SHP77 (cell line): ENCODE measurements at places on chromosomes 6 and 20.

DNA sequence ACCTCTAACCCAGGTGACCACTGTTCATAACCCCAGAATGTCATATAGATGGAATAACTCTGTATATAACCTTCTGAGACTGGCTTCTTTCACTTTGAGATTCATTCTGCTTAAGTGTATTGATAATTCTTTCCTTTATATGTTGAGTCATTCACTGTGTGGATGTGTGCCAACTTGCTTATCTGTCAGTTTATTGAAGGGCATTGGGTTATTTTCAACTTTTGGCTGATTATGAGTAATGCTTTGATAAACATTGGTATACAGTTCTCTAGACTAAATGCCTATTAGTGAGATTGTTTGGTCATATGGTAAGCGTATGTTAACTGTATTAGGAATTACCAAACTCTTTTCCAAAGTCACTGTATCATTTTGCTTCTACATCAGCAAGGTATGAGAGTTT is 453.4 kb upstream of the SPTLC3 start:
- no peak for DNase-seq

DNA sequence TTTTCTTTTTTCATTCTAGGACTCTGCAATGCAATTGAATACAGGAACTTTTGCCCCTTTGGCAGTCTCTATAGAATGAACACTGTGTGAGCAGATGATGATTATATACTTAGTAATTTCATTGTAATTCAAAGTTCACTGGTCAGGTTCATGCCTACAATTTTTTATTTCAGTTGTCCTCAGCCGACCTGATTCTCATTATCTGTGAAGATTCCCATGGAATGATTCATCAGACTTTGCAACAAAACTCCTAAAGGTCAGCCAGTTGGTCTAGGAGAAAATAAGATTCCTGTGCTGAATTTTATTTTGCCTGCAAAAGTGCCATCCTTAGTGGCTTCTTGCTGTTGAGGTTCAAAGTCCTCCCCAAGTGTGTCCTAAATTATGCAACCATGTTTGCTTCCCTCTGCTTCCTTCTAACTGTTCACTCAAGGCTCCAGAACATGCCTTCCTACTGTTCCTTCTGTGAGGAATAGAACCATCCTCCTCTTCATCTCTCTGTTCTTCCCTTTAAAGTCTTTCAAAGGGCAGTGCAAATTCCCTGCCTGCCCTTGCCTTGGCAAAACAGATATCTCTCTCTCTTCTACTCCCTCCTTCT is 194.2 kb upstream of the CNR1 start:
- no peak for DNase-seq

GRCh38 chr6:136085370-136086115 is 164.6 kb downstream of the MTFR2 start:
- no peak for DNase-seq

DNA sequence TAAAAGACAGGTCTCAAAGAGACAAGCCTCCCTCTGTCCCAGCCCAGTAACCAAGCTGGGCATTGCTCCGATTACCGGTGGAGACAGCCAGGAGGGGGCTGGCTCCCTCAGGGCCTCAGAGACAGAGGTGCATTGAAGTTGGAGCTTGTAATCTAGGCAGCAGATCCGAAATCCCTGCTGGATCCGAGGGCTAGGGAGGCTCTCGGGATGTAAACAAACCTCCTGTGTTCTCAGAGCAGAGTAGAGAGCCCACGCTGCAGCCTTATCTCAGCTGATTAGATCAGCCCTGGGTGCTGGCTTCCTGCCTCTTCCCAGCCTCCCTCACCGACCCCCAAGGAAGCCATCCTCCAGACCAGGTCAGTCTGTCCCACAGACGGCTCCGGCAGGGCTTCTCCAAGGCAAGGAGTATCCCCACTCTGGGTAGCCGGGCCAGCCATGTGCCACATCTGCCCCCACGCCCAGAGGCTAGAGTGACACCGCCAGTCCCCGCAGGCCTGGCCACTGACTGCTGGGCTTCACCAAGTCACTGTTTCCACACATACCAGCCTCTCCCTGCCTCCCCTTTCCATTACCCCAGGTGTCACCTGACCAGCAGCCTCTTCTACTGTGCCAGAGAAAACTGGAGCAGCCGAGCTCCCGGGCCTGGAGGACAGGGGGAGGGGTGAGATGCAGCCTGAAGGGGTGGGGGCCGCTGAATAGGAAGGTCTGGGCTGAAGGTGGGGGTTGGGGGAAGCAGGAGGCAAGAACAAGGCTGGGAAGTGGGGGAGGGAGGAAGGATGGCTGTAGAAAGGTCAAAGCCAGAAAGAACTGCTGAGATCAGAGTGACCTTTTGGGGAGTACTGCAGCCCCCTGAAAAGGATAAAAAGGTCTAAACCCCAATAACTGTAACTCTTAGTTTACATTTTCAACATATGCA is 6.0 kb downstream of the SDC4 start:
- DNase-seq = no peak

GRCh38 chr20:6081236-6081635 is 27.4 kb upstream of the LRRN4 start:
- DNase-seq = no peak

DNA sequence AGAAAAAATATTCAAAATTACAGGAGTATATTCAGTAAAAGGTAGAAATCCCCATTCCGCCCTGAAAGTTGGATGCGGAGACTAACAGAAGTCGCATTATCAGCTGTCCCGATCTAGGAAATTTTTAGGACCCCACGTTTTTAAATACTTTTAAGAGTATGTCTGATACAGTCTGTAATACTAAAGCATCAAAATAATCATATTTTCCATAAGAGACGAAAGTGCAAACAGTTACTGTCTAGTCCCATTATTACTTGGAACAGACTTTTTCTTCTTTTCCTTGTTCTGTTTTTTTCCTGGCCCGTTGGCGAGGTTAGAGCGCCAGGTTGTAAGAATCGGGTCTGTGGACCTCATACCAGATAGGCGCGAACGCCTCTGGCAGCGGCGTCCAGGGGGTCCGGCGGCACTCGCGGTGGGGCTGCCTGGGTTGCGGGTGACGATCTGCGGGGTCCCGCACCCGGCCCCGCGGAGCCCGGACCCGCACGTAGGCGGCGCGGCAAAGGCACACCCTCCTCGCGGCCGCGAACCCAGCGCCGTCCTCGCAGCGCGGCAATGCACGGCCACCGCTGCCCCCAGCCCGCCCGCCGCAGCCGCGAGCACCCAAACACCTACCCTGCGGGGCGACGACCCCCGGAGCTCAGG is 460 bp downstream of the PLAGL1 start:
- no peak for DNase-seq

- no peak for DNase-seq
These were observed 96.3 kb downstream of the MRPL14 start for GRCh38 chr6:44030812-44031454.

DNA sequence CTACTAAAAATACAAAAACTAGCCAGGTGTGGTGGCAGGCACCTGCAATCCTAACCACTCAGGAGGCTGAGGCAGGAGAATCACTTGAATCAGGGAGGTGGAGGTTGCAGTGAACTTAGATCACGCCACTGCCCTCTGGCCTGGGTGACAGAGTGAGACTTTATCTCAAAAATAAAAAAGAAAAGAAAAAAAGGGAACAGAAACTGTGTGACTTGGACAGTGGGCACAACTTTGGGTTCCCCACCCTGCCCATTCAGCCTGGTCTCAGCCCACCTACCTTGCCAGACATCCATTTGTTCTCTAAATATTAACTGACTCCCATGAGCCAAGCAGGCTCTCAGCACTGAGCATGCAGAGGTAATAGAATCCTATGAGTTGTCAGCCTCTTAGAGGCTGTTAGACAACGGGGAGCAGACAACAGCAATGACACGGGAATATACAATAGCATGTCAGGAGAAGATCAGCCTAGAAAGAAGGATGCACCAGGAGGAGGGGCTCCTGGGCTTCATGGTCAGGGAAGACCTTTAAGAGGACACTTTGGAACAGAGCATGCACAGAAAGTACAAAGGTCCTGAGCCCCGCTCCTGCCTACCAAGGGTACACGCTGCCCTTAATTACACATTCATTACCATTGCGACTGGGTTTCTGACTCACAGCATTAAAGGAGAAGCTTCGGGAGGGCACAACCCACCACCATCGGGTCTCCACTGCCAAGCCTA is 20.0 kb downstream of the FAM209B start:
- no peak for DNase-seq

DNA sequence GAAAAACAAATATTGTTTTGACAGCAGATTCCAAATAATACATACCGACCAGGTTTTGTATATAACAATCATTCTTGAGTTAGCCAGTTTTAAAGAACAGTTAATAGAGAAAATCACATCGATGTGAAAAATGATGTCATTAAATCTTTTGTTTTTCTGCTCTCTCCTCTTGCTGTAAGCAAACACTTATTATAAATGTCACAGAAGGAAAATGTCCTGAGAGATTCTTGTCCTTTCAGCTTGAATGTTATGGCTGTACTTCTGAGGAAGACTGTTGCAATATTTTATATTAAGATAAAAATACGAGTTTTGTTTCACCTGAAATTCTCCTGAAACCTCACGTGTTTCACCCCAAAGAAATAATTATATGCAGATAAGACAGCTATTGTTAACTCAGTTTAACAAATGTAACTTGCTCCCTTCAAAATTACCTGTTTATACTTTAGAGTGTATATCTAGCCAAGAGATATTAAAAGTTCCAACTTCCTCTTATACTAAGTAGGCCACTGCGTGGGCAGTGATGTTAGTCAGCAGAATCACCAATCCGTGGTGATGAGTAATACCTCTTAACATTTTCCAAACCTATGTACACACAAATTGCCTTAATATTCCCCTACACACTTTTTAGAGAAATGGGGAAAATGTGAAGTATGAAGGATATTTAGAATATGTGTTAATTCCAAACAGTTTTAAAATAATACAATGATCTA is 1111.4 kb upstream of the CITED2 start:
- no peak for DNase-seq

DNA sequence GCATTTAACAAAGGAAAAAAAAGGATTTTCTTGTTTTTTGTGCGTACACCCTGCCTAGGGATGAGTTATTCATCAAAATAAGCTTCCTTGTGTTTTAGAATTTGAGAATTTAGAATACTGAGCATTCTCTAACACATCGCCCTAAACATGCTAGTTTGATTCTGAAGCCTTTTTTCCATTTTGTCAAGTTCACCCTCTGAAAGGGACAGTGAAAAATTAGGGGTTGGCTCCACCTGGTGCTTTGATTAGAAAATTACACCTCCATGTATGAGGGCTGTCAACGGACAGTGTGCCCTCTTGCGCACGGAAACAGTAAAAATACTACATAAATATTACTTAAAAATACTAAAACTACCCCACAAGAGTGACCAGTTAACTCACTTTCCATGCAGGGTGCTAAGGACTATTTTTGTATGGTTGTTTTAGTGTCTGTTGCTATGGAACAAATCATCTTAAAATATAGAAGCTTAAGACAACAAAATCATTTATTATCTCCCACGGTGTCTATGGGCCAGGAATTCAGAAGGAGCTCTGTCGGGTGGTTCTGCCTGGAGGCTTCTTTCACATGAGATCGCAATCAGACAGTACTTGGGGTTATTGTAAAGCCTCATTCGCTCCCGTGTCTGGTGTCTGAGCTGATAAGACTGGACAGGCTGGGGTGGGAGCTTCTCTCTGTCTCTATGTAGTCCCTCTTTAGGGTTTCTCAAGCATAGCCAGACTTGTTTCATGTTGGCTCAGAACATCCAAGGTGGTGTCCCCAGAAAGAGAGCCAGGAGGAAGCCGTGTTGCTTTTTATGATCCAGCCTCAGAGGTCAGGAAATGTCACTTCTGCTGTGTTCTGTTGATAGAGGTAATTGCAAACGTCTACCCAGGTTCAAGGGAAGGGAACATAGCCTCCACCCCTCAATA is 41.1 kb upstream of the TMEM170B start:
- DNase-seq = peak; percentile 57

DNA sequence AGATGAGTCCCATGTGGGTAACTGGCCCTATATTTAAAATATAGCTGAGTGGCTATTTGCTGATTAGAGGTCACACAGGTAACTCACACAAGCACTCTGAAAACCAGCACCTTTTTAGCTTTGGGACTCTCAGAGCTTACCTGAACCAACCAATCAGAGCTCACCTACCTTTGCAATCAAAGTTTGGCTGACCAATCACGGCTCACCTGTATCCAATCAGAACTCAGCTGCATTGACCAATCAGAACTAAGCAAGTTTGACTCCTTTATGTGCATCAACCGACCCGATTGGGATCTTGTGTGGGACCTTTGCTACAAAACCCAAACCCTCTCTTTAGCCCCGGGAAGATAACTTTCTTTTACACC is 106.8 kb upstream of the NXT1 start:
- no peak for DNase-seq

GRCh38 chr6:113481910-113482309 is 375.2 kb upstream of the MARCKS start:
- no peak for DNase-seq

DNA sequence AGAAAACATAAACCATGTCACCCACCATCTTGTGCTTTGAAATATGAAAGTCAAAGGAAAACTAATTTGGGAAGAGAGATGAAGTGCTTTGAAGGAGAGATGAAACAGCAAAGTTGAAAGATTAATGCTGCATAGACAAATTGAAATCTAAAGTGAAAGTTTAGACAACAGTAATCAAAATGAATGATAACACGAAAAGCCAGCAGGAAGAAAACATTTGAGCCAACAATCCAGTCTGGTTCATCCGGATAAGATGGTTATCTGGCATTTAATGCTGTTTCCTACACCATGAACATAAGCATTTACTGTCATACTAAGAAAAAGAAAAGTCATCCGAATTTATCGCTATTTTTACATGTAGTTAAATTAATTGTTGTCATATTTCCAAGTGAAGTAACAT is 595 bp downstream of the HAO1 start:
- no peak for DNase-seq

DNA sequence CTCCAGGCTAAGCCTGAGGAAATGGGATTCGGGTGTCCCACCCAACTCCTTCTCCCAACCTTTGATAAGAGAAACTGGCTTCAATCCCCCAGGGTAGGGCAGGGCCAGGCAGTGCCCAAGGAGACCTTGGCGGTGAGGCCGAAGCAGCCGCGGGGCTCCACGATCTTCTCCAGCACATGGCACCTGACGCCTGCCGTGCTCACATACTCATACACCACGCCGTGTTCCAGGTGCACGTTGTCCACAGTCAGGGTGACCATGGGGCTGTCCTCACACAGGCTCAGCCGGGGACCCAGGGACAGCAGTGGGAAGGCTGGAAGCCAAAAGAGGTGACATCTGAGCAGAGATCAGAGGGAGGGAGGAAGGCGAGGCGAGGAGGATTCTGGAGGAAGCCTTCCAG is 176.5 kb downstream of the PREX1 start:
- DNase-seq = no peak

DNA sequence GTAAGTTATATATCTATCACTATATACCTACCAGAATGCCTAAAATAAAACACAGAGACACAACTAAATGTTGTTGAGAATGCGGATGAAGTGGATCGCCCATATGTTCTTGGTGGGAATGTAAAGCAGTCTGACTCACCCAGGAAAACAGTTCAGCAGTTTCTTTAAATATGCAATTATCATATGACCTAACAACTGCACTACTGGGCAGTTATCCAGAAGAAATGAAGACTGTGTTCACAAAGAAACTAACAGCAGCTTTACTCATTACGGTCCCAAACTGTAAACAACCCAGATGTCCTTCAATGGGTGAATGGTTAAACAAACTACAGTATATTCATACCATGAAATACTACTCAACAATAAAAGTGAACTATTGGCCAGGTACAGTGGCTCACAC is 14.3 kb upstream of the ZC3H12D start:
- no peak for DNase-seq

- DNase-seq = no peak
These were observed 1.2 kb downstream of the DNMT3B start for GRCh38 chr20:32763202-32764004.

- DNase-seq = no peak
These were observed 319.0 kb downstream of the HACE1 start for GRCh38 chr6:104540743-104541142.
